ENCODE measurements at places on chromosomes 11 and 22. TPM values are rescaled to one million over a fixed set of nuclear protein-coding genes. Genes with fewer than 3 reads are reported as not detected.

Gene OR5AK2
- not detected for total RNA-seq

Gene SLC29A2
- total RNA-seq = 0.08 TPM

Gene NFAM1
- total RNA-seq = not detected

Gene UCP3
- 0.12 TPM for total RNA-seq

Gene GALNT18
- total RNA-seq = 1.2 TPM

Gene C22orf15
- total RNA-seq = 0.38 TPM

All from smooth muscle cell of the coronary artery (primary cell).